ENCODE measurements at places on chromosomes 2 and 18.

GRCh38 chr2:164739966-164740365 is 101.7 kb downstream of the COBLL1 start:
- DNase-seq = no peak

GRCh38 chr18:75377926-75378325 is 49.6 kb downstream of the SMIM21 start:
- no peak for DNase-seq

DNA sequence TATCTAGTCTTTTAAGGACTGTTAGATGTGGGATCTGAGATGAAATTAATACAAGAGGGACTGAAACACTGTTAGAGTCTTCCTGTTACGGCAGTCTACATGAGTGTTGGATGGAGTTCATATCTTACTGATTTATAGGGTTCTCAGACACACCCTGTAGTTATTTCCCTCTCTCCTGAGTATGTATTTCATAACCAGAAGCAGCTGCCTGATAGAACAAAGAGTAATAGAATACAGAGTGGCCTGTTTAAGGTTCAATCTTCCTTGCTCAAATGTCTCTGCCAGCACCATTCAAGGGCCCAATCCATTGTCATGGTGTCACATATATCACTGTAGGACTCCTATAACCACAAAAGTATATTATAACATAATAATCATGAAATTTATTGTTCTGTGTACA is 1229.1 kb upstream of the ACVR2A start:
- no peak for DNase-seq

DNA sequence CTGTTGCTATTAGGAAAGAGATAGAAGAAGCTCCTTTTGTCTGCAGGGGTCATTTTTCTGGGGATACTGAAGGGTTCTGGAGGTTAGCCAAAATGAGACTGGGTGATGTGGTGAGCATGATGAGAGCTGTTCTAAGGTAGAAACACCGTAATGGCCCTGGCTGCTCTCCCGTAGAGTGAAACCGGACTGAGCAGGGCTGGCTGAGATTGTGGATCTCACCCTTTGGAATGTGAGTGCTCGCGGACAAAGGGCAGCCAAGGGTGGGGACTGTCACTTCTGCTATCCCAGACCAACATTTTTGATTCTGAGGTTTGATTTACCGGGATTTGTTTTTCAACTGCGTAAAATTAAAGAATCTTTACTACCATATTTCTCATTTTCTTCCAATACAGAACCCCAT is 36.2 kb downstream of the TNFRSF11A start:
- no peak for DNase-seq

GRCh38 chr2:198441901-198442300 is 637.5 kb downstream of the PLCL1 start:
- no peak for DNase-seq

DNA sequence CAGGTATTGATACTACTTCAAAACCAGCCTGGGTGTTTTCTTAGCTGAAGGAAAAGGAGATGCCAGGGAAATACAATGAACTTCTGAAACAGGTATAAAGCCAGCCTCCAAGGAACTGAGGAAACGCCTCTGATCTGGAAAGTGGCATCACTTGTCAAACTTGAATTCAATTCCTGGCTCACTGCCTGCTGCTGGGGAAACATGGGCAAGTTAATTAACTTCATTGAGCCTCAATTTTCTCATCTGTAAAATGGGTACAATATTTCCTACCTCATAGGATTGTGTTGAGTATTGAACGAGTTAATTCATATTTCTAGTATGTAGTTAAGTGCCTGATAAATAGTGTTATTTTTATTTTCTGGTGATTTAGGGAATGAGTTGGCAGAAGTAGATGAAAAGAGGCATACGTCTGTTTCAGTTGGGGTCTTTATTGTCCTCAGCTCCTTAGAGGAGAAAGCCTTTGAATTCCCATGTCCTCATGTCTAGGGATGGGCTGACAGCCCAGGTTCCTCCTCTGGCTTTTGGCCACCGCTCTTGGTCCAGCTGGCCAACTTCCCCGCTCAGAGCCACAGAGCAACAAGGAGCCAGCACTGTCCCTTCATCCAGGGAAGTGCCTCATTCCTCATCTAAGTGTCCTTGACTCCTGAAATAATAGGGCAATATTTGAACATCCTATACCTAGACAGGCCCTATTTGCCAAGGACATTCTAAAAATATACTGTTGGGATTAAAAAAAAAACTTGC is 210.5 kb upstream of the GATA6 start:
- DNase-seq = no peak

DNA sequence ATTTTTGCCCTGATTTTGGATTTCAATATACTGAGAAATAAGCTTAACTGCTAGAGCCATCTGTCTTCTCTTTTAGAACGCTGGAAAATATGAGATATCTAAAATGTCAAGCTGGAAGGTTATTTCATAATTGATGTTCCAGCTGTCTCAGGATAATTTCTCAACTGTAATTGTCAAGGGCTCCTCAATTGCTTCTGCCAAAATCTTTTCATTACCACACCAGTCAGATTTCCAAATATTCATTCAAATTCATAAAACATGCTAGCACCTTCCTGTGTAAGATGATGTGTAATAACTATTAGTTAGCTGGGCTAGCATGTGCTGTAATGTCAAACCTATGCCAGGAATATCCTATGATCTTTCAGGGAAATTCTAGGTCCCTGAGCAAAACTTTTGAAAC is 88.1 kb downstream of the TNFRSF11A start:
- no peak for DNase-seq

GRCh38 chr2:119574108-119574815 is 30.0 kb downstream of the CFAP221 start:
- DNase-seq = no peak

GRCh38 chr2:238894226-238894949 is 46.5 kb downstream of the TWIST2 start:
- DNase-seq = no peak

GRCh38 chr2:30628341-30628740 is 178.9 kb downstream of the CAPN13 start:
- DNase-seq = no peak

- DNase-seq = no peak
Measured at GRCh38 chr2:66694087-66694860, 259.3 kb downstream of the MEIS1 start.

- DNase-seq = no peak
Measured at GRCh38 chr2:157785866-157786662, 90.1 kb downstream of the ACVR1 start.

DNA sequence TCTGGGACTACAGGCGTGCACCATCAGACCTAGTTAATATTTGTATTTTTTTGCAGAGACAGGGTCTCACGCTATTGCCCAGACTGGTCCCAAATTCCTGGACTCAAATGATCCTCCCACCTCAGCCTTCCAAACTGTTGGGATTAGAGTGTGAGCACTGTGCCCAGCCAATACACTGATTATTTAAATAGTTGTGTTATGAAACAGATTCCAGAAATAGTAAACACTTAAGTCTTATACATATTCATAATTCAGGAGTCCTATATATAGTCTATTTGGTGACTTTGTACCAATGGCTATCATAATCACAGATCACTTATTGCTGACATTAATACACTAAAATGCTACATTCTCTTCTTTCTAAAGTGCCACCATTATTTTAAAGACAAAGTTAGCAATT is 12.8 kb downstream of the NFU1 start:
- DNase-seq = no peak

GRCh38 chr2:29055601-29056000 is 18.7 kb downstream of the PCARE start:
- no peak for DNase-seq

GRCh38 chr18:2627821-2628276 is 27.7 kb upstream of the SMCHD1 start:
- DNase-seq = no peak

DNA sequence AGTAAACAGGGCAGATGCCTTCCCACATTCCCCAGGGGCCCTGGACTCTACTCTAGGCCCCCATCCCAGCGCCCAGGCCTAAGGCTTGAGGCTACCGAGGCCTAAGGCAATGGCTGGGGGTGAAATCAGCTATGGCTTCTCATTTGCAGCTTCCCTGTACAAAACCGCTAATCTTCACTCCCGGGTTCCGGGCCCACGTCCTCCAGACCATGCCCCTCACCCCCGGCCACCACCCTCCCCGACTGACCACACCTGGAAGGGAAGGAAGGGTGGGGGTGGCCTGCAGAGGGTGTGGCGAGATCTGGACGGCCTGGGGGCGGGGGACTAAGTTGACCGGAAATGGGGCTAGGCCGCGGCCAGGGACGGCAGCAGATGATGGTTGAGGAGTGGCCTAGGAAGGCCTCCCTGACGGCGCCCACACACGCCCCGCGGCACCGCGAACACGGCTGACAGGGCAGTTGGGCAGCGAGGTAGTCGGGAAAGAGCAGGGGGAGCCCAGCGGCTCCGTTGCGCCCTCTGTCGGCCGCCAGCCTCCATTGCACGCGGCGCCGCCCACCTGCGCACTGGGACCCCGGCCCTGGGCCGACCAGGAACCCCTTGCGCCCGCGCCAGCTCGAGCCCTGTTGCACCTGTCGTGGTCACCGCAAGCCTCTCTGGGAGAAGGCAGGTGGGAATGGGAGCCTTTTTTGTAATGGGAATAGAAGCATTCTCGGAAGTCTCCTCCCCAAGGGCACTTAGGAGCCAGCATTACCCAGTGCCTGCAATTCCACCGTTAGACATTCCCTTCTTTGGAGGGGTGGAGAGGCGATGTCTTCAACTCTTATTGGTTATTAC is 117.1 kb upstream of the STPG4 start:
- peak; percentile 15 for DNase-seq

- no peak for DNase-seq
Measured at GRCh38 chr18:79952996-79953559, 1.6 kb upstream of the SLC66A2 start.

- DNase-seq = no peak
Measured at GRCh38 chr2:112979731-112980130, 1.9 kb downstream of the IL36G start.

GRCh38 chr18:52219102-52219501 is 120.9 kb upstream of the DCC start:
- DNase-seq = no peak
